ENCODE measurements at places on chromosomes 7 and 10. TPM values are rescaled to one million over a fixed set of nuclear protein-coding genes. Genes with fewer than 3 reads are reported as not detected.

- DNase-seq, result peak; percentile 89
These were observed at the start of gene IFIT2 for GRCh38 chr10:89301721-89302445. IFIT2 (plus strand) TSS chr10:89302046; CDS start chr10:89302124, 78 bp downstream.

GRCh38 chr7:68544851-68545250 lies 1053.4 kb upstream of the AUTS2 start:
- DNase-seq, result no peak

DNA sequence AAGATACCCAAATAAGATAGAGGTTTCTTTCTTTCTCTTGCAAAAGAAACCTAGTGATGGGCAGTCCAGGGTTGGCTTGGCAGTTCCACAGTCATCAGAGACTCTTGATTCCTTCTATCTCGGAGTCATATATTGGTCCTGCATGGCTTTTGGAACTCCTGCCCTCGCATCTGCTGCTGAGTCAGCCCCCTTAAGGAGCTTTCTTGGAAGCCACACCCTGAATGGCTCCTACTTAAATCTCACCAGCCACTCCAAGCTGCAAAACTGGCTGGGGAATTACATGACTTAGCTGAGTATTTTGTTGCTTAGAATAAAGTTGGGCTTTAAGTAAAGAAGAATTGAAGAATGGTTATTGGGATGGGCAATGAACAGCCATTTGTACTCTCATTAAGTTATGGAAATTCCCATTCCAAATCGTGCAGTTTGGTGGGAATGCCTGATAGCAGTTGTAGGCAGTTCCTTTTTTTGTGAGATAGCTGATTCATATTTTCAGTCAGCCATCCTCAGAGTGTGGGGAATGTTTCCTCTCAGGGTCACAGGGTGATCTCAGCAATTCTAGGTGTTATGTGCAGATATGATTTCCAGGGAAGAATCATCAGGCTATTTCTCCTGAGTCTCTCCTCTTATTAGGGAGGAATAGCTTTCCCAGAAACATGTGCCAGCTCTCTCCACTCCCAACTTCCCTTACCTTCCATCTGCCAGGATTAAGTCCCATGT lies 209.9 kb downstream of the BBS9 start:
- DNase-seq, result no peak

- no peak for DNase-seq
These were observed 9.2 kb downstream of the CPN1 start for GRCh38 chr10:100072514-100072913.

- DNase-seq, result peak; percentile 41
These were observed 35.5 kb downstream of the GRID1 start for GRCh38 chr10:86330778-86331763.

DNA sequence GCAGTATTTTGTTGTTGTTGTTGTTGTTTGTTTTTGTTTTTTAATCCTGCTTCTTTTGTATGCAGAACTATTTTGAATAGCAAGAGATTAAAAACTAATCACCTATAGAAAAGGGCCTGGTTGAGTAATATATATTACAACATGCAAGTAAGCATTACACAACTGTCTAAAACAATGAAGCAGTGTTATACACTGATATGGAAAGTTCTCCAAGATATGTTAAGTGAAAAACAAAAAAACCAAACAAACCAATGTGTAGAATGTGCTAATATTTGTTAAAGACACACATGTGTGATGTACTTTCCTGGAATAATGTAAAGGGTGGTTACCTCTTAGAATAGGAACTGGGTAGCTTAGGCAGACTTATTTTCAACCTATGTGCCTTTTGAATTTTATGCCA lies 117.4 kb downstream of the ZNF365 start:
- DNase-seq, result no peak

DNA sequence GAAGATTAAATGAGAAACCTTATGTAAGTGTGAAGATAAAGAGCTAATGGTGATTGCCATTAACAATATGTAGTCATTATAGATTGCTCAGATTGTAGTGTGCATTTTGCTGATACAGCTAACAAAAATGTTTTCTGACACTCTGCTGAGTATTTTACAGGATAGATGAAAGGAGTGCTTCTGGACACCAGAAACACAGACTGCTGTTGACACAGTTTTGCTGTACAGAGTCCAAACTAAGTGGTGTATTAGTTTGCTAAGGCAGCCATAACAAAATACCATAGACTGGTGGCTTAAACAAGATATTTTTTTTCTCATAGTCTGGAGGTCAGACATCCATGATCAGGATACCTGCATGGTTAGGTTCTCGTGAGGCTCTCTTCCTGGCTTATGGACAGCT lies 2.2 kb downstream of the SMC3 start:
- no peak for DNase-seq

Gene ITPRID1
- total RNA-seq, result not detected

Gene FOXI2
- 1.1 TPM for total RNA-seq
